ENCODE measurements at places on chromosomes 3 and 15. TPM values are rescaled to one million over a fixed set of nuclear protein-coding genes. Genes with fewer than 3 reads are reported as not detected.

GRCh38 chr3:125052624-125053303 lies 3.0 kb downstream of the HEG1 start:
- no peak overlapping the region for H3K27ac ChIP-seq
- peaks cover 90% of the 10 kb centered on the region for H3K27me3 ChIP-seq
- no peak overlapping the region for H3K4me3 ChIP-seq

GRCh38 chr3:155029941-155030340 lies 50.2 kb upstream of the MME start:
- no peak overlapping the region for H3K27ac ChIP-seq
- H3K36me3 ChIP-seq: no peaks in the 10 kb centered on the region
- H3K4me1 ChIP-seq: no peaks in the 10 kb centered on the region

- no peak overlapping the region for H3K4me3 ChIP-seq
- peak; percentile 43 for DNase-seq
- H3K4me1 ChIP-seq: peaks cover 28% of the 10 kb centered on the region
These were observed 230.8 kb upstream of the STAC start for GRCh38 chr3:36149447-36149865.

Gene LRTM1
- not detected for total RNA-seq

Gene GPR27
- total RNA-seq: 1.0 TPM

- peak overlapping the region; percentile 7 for H3K4me3 ChIP-seq
- peaks cover 63% of the 10 kb centered on the region for H3K4me1 ChIP-seq
- H3K27ac ChIP-seq: peak overlapping the region; percentile 72
- peaks cover 15% of the 10 kb centered on the region for H3K36me3 ChIP-seq
- peak; percentile 45 for DNase-seq
- no peaks in the 10 kb centered on the region for H3K27me3 ChIP-seq
These were observed 16.7 kb downstream of the TPRG1 start for GRCh38 chr3:189188466-189188865.

- H3K27me3 ChIP-seq: no peaks in the 10 kb centered on the region
- H3K4me3 ChIP-seq: peak overlapping the region; percentile 83
These were observed 706 bp downstream of the FSIP1 start for GRCh38 chr15:39781967-39782302.

DNA sequence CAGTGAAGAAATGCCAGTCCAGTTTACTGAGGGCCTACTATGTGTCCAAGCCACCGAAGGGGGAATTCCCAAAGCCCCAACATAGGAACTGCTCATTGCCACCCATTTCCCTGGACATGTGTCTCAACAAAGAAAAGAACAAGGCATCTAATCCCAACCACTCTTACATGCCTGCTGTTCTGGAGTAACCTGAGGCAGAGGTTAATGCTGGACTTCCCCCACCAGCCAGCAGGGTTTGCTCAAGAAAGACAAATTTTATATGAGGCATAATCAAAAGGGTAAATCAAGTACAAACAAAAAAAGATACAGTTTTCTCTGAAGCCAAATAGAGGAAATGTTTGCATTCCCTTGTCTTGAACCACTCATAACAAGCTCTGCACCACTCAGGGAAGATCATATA lies 4.1 kb downstream of the ADCY5 start:
- no peaks in the 10 kb centered on the region for H3K4me1 ChIP-seq
- no peak overlapping the region for H3K4me3 ChIP-seq
- no peak overlapping the region for H3K27ac ChIP-seq
- no peak for DNase-seq

Gene CELF6
- total RNA-seq: 0.19 TPM

Gene SAMD7
- total RNA-seq: not detected

DNA sequence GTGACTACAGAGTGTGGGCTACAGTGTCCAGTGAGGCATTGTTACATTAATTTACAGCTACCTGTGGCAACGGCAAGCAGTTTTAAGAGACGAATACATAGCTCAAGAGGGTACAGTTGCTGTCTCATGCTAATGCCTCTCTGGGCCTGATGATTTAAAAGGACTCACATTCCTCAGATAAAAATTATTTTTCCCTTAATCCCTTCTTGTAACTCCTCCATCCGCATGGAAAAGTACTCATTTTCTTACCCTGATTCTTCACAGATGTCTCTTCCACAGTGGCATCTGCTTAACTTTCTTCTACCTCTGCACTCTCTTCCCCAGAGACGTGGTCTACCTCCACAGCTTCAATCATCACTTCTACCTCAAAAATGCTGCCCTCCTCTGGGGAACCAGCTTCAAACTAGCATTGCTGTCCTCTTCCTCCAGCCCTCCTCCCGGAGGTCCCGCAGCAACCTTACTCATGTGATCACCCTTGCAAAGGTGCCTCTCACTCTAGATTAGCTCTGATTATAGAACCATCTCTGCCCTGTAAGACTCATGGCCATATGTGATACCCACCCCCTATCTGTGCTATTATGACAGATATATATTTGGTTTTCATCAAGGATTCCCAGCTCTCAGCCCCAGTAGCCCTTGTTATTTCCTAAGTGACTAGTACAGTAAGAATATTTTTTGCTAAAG lies 21.4 kb upstream of the ABHD17C start:
- H3K4me3 ChIP-seq: no peak overlapping the region
- H3K27ac ChIP-seq: peak overlapping the region; percentile 72
- DNase-seq: peak; percentile 32
- no peaks in the 10 kb centered on the region for H3K27me3 ChIP-seq
- H3K36me3 ChIP-seq: no peaks in the 10 kb centered on the region
- peaks cover 58% of the 10 kb centered on the region for H3K4me1 ChIP-seq

Gene SLC38A3
- total RNA-seq: not detected

Gene SLC4A7
- total RNA-seq: 39.0 TPM

GRCh38 chr15:58235961-58236360 lies 97.8 kb downstream of the AQP9 start:
- peaks cover 32% of the 10 kb centered on the region for H3K4me1 ChIP-seq
- H3K36me3 ChIP-seq: no peaks in the 10 kb centered on the region
- H3K27me3 ChIP-seq: no peaks in the 10 kb centered on the region

DNA sequence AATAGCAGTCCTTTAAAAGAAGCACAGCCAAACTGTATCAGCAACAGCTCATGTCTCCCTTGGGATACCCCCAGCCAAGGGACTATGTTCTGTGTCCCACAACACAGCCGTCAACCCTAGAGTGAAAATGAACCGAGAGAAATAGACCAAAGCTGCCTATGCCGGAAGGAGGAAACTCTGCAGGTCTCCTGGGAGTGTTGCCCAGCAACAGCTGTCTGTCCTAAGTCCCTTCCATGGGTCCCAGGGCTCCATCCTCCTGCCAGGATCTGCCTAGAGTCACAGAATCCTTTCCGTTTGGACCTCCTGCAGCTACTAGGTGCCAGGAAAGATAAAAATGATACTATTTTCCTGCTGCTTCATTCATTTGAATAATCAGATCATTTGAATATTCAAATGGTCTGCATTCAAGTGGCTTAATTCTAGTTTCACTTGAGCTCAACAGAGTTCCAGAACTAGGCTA lies 53.1 kb downstream of the TRANK1 start:
- no peaks in the 10 kb centered on the region for H3K36me3 ChIP-seq
- no peak overlapping the region for H3K27ac ChIP-seq
- no peaks in the 10 kb centered on the region for H3K27me3 ChIP-seq
- H3K4me3 ChIP-seq: no peak overlapping the region

Gene ITIH1
- 0.47 TPM for total RNA-seq
